ENCODE measurements at places on chromosomes 11 and 22. TPM values are rescaled to one million over a fixed set of nuclear protein-coding genes. Genes with fewer than 3 reads are reported as not detected.

The SHISAL1 gene
- not detected for total RNA-seq

The CTSD gene
- 192 TPM for total RNA-seq

The TMPRSS6 gene
- not detected for total RNA-seq

The EMID1 gene
- 0.22 TPM for total RNA-seq

The FOLR3 gene
- total RNA-seq, result 0.65 TPM

The KRTAP5-6 gene
- total RNA-seq, result not detected

The MB gene
- not detected for total RNA-seq

The TNRC6B gene
- 9.4 TPM for total RNA-seq

The FLRT1 gene
- not detected for total RNA-seq

The OR52A1 gene
- not detected for total RNA-seq

The CD6 gene
- total RNA-seq, result 0.23 TPM

The OR8G5 gene
- total RNA-seq, result not detected

The ACCS gene
- 5.1 TPM for total RNA-seq

The POTEH gene
- not detected for total RNA-seq

The ANGPTL5 gene
- not detected for total RNA-seq

The APLNR gene
- not detected for total RNA-seq

The TYMP gene
- 7.6 TPM for total RNA-seq

The FOSL1 gene
- 143 TPM for total RNA-seq

The SRRD gene
- total RNA-seq, result 34.1 TPM

The SLC16A8 gene
- total RNA-seq, result 0.06 TPM

The OR52I1 gene
- total RNA-seq, result not detected

The KCNQ1 gene
- total RNA-seq, result 0.46 TPM

All from epithelial cell of proximal tubule (primary cell).